ENCODE measurements at places on chromosomes 2 and 18.

DNA sequence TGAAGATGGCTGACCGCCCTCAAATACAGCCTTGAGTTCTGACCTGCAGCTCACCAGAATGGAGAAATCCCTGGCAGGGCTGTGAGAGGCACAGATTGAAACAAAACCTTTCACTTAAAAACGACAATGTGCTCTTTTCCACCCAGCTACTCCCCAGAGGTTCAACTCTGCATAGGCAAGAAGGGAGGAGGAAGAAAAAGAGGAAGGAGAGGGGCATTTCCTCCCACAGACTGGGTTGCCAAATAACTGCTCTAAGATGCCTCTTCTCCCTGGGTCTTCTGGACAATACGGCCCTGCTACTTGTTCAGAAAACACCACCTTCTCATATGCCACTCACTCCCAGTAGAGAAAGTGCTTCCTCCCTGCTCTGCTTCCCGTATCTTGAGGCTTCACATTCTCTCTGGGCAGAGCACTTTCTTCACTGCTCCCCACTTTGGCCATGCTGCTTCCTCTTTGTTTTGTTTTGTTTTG, 136.4 kb upstream of the SLC1A4 start:
- DNase-seq, result no peak

GRCh38 chr2:27408601-27409320, 630 bp downstream of the PPM1G start:
- DNase-seq, result no peak

DNA sequence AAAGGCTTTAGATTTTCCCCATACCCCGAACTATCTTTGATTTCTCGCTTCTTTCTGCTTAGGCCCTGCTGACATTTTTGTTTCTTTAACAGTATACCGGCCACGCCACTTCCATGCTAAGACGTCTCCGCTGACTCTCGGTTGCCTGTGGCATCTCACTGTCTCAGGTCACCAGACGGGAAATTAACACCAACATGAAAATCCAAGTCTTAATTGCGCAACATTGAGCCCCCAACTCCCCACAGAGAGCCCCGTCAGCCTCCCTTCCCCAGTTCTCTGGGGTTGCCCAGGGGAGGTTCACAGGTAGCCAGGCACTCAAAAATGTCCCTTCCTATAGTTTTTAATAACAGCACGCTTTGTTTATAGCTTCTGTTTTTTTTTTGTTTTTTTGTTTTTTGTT, 30.2 kb downstream of the CD8B2 start:
- no peak for DNase-seq

DNA sequence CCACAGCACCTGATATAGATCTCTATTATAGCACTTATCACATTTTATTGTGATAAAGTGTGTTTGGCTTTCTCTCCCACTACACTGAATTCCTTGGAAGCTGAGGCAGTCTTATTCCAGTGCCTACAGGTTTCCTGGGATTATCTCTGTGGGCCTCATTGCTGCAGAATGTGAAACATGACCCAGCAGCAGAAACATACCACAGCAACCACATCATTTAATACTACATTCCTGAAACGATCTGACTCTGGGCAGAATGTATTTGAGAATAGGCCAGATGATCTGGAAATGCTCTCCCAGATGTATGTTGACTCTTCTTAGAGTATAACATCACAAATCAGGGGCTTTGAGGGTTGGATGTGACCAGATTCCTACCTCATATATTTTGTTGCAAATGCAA, 323.5 kb upstream of the TANK start:
- DNase-seq, result no peak

GRCh38 chr2:149155196-149155969, 116.9 kb downstream of the LYPD6B start:
- DNase-seq, result no peak

- no peak for DNase-seq
These were observed 117.1 kb downstream of the CAPN13 start for GRCh38 chr2:30690126-30690561.

DNA sequence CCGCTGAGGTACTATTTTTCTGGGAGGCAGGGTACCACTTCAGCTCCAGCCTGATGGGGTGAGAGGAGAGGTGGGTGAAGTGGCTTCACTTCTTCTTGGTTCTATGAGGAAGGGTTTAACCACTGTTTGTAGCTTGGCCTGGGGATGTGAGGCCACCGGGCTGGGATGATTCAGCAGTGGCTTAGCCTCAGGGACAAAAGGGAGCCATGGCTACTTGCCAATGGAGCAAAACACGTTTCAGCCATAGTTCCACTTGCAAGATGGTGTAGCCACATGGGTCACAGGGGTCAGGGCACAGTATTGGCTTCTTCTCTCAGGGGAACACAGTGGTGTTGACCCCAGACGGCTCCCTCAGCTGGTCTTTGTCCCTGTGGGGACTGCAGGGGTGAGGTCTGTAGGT, 14.9 kb downstream of the ZDBF2 start:
- DNase-seq, result no peak

- no peak for DNase-seq
These were observed 80.0 kb upstream of the ERBB4 start for GRCh38 chr2:212618636-212619035.

GRCh38 chr2:226489775-226490541, 309.7 kb downstream of the IRS1 start:
- no peak for DNase-seq

- no peak for DNase-seq
These were observed 7.2 kb upstream of the USP34 start for GRCh38 chr2:61478086-61478485.
